CD4-positive, alpha-beta T cell treated with Interferon gamma for 1 hour (primary cell): ENCODE measurements at places on chromosomes 2 and 18.
A peak's percentile ranks its signal among the peaks of the same experiment; 100 is the strongest.

GRCh38 chr2:43372416-43373081 lies 146.1 kb upstream of the ZFP36L2 start:
- no peak for DNase-seq

DNA sequence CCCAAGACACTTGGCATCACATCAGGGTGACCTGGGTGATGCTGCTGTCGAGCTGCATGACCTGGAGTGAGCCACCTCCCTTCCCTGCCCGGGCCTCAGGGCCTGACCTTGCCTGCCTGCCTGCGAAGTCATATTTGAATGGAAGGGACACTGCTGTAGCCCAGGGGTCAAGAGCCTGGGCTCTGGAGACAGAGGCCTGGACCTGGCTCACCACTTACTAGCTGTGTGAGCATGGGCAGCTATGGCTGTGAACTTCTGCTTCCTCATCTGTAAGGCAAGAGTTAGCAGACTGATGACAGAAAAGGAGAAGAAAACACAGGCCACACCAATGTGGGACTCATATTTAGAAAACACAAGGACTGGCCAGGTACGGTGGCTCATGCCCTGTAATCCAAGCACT lies 118.7 kb downstream of the ZFP36L2 start:
- no peak for DNase-seq

DNA sequence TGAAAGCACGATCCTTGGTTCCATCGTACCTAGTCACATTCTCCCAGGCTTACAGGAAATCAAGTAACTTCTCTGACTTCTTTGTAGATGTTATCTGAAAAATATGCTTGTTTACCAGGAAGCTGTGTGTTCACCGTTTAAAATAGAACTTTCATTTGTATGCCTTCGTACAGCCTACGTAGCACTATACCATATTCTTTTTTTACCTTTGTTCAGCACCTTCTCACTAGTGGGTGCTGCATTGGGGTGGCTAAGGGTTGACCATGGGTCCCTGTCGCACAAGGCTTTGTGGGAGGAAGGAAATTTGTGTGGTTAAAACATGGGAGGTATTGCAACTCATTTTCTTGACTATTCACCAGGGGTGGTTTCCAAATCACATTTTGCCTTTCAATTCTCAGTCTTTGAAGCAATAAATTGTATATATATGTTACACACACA lies 16.6 kb downstream of the MALT1 start:
- peak; percentile 74 for DNase-seq

DNA sequence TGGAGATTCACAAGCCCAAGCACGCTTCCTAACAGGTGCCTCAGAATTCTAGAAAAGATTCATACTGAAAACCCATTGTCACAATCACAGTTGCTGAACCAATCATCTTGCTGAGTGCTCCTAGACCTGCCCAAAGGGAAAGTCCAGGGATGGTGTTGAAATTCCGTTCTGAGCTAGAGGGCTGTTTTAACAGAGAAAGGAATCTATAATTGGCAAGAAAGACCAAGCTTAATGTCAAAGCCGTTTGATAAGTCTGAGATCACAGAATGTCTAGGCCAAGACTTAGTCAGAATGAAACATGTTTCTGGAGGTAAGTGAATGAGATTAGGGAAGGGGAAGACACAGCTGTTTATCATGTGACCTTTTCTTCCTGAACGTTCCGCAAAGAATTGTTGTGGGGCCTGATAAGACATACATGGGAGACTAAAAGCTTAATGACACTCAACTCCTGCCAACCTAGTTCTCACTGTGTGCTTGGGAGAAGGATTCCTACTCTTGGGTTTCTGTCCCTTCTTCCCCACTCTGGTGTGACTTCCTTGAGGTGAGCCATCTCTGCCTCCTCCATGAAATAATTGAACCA lies 27.5 kb downstream of the PMAIP1 start:
- DNase-seq: no peak

DNA sequence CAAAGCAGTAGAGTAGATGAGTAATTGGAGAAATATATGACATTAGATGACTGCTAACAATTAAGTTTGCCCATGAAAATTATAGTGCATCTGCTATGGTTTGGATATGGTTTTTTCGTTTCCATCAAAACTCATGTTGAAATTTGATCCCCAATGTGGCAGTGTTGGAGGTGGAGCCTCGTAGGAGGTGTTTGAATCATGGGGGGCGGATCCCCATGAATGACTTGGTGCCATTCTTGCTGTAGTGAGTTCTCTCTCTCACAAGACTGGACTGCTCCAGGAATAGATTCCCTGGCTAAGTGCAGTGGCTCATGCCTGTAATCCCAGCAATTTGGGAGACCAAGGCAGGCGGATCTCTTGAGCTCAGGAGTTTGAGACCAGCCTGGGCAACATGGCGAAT lies 9.7 kb upstream of the CUL3 start:
- no peak for DNase-seq

DNA sequence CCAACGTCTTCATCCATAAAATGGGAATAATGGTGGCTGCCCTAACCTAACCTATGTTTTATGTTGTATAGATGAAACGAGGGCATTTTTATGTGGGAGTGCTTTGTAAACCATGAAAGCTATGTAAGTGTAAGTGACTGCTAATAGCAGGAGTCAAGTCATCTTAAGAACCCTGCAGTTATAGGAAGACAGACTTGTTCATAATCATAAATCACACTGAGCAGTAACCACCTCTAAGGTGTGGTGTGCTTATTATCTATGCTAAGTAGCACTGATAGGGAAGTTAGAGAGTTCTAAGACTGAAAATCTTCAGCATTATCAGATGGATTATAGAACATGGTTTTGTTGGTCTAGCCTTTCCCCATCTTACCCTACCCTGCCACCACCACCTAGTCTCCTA lies 24.2 kb upstream of the NRP2 start:
- DNase-seq: no peak

DNA sequence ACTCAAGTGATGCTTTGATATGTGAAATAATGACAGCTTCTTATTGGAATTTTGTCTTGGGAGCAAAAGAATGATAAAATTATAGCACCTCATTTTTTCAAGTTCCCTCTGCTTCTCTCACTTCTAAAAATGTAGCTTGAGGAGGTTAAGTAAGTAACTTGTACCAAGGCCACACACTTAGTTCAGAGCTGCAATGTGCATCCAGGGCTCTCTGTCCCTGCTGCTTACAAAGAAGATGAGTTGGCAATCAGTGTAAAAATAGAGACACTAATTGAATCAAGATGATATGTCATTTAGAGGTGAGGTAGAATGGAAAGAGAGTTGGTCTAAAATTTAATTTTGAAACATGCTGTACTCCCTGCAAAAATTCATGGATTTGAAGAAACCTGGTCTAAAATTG lies 312.0 kb upstream of the TNP1 start:
- DNase-seq: no peak

DNA sequence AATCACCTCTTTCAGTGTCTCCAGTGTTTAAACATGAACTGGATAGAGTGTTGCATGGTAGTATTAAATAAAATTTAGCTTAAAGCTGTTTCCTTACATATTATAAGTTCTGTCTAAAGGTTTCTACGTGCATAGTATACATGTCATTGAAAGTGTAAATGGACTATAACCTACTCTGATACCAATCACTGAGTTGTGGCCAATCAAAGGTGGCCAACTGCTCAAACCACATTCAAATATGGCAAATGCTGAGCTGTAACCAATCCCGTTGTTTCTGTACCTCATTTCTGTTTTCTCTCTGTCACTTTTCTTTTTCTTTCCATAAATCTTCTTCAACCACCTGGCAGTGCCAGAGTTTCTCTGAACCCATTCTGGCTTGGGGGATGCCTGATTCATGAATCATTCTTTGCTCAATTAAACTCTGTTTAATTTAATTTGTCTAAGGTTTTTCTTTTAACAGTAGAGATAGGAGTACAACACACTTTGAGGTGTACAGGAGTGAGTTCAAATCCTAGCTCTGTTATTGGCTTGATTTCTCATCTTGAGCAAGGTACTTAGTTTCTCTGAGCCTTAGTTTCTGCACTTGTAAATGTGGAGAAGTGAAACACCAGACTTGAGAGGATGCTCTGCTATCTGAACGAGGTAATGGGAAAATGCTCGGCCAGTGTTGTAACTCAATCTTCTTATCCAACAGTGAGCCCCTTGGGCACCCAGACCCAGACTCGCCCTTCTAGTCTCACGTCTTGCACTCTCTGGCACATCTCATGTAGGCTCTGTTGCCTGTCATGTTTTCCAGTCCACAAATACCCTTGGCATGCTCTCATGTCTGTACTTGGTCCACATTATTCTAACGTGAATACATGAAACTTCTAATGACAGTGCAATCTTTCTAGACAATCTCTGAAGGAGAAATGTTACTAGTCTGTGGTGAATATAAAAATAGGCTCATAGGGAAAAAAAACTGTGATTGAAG lies 228.0 kb downstream of the PIK3C3 start:
- no peak for DNase-seq

GRCh38 chr2:6580982-6581381 lies 284.7 kb downstream of the CMPK2 start:
- DNase-seq: no peak

DNA sequence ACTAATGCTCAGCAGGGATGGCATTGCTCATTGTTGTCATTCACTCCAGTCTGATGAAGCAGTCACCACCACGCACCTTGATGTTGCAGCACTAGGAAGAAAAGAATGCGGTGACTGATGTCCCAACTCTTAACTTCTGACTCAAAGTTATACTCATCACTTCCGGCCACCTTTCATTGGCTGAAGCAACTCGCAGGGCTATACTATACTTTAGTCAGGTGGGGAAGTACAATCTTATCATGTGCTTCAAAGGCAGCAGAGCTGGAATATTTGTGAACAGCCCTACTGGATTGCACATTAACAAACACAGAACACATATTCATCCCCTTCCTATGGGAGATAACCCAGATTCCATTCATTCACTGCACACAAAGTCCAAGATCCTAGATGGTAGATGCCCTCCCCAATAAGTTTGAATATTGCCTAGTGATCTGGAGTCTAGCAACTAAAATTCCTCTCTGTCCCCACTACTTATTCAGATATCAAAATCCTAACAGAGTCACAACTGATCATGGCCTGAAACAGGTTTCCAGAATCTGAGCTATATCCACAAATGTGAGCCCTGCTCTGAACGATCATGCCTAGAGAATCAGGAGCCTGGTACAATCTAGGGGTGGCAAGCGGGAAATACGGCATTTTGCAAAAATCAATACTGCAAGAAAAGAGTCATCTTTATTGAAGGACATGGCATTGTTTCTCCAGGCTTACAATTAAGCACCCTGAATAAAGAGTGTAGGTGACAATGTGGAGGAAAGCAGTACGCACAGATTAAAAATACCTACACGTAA lies 3.4 kb upstream of the SPATS2L start:
- DNase-seq: no peak

- no peak for DNase-seq
Measured at GRCh38 chr2:145049475-145049874, 529.6 kb upstream of the ZEB2 start.

GRCh38 chr2:4370422-4371090 lies 667.2 kb downstream of the DCDC2C start:
- no peak for DNase-seq

DNA sequence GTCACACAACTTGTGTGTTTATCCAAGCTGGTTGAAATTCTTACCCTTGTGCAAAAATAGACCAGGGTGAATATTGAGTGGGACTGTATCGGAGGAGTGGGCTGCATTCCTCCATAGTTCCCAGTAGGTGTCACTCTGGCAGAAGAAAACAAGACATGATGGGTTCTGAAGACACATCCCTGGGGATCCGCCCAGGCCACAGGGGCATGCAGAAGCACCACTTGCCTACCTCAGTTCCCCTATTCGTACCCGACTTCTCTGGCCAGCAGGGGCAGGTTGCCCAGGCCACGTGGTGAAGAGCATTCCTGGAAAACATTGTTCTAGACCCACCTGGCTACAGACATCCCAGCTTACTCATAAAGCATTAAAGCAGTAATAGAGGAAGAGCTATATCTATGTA lies 168.2 kb downstream of the FAM210A start:
- DNase-seq: peak; percentile 60

DNA sequence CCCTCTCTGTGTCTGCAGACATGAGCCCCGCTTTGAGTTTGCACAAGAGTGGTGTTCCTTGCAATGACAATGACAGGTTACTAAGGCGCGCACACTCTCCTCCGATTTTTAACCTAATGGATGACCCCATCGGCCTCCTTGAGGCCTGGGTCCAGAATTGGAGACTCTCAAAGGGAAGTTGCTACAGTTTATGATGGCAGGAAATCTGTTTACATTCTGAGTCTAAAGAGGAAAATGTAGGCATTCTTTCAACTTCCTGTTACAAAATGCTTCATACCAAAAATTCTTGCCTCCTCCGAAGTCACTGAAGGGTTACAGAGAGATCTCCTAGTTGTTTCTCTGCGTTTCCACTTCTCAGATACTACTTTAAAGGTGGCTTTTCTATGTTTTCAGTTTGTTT lies 225.3 kb upstream of the AGAP1 start:
- DNase-seq: no peak

DNA sequence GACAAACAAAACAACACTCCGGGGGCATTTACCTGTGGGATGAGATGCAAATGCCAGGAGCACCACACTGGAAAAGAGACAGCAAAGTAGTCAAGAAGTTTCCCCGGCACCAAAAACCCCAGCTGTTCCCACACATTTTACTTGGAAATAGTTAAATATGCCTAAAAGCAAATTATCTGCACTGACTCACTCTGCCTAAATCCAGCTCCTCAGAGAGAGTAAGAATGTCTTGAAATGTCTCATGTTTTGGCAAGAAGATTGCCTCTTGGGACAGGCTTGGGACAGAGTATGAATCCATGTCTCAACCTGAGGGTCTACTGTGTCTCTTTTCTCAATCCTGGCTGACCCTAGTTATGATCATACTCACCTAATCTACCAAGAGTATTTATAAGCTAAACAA lies 87.5 kb upstream of the RIOK3 start:
- no peak for DNase-seq

DNA sequence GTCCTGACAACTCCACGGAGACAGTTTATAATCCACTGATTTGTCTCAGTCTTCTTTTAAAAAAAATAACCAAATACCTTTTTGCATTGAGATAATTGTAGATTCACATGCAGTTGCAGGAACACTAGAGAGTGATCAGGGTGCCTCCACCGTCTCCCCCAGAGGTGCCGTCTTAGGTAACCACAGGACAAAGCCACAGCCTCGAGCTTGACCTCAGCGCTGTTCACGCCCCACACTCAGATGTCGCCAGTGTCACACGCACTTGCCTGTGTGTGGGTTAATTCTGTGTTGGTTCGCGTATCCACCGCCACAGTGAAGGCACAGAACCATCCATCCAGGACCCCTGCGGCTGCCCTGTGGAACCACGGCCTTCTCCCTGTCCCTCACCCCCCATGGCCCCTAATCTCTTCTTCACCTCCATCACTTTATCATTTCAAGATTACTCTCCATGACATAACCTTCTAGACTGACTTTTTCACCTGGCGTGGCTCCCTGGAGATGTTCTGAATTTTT lies 295.0 kb upstream of the HDAC4 start:
- DNase-seq: no peak
